Left forelimb (tissue), 1 donor: ENCODE measurements at places on chromosomes 11 and 22.
A peak's percentile ranks its signal among the peaks of the same experiment; 100 is the strongest.

DNA sequence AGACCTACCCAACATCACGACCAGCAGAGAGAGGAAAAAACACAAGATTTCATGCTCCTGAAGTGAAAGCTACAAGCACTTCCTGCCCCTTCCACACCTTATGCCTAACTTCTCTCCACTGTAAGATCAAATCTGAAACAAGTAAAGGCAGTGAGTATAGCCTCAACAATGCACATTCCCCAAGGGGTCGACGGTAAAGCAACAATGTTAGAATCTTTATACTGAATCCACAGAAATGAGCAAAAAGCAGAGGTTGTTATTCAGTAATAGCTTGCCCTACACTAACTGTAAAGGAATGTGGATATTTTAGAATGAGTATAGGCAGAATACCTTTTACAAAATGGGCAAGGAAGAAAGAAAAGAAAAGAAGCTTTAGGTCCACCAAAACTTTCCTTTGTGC lies 15.6 kb downstream of the ARFGAP3 start:
- DNase-seq, result no peak

DNA sequence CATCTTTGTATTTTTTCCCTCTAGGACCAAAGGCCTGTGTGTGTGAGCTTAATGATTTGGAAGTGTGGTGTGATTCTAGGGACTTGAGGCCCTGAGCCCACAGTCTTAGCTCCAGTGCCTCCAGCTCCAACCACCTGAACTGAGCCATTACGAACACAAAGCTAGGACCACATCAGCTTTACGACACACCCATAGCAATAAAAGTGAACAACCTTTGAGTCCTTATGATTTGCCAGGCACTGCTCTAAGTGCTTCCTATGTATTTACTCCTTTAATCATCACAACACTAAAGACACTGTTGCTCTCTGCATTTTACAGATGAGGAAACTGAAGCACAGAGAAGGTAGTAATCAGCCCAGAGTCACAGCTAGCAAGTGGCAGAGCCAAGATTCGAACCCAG lies 126.4 kb downstream of the EHF start:
- no peak for DNase-seq

- no peak for DNase-seq
Measured at GRCh38 chr11:104891135-104891534, 7.1 kb downstream of the CASP12 start.

DNA sequence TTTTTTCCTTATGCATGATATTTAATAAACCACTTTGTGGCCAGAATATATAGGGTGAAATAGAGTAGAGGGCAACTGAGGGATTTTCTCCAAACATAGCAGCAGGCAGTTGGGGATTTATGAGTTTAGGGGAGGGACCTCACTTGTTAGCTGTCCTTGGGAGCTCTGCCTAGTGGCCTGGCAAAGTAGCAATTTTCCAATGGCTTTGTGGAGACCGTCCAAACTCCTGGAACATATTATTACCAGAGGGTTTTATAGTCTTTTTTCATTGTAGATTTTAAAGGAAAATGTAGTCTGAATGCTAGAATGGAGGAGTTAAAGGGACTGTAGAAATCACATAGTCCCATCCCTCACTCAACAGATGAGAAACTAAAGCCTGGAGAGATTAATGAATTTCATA lies 32.3 kb downstream of the AMOTL1 start:
- peak; percentile 89 for DNase-seq

DNA sequence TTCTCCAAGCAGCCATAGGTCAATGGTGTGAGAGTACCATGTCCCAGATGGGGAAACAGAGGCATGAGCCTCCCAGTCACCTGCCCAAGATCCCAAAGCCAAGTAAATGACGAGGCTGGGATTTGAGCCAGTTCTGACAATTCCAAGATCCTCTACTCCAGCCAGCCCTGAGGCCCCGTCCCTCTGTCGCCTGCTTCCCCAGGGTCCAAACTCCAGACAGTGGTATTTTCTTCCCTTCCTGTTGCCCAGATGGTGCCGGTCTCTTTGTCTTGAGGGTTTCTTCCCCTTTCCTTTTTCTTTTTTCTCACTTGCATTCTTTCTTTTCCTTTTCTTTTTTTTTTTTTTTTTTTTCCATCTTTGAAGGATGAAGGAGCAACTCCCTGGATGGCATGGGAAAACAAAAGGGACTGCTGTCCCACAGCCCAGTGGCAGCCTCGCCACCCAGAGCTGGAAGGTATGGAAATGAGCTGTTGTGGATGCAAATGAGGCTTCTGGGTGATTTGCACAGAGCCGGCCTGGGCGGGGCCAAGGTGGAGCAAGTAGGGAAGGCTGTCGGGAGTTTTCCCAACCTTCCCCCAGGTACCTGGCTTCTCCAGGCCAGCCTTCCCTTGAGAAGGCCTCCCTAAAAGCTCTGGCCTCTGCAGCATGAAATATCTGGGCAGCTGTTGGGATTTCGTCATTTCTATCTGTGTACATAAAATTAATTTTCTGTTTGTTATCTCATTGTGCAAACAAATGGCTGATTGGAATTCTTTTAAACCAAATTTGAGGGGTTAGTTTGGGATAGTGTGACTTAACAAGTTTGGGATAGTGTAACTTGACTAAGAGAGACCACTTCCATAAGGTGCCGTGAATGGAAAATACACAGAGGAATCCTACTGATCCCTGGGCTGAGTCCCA lies 146.8 kb downstream of the MN1 start:
- DNase-seq, result no peak

DNA sequence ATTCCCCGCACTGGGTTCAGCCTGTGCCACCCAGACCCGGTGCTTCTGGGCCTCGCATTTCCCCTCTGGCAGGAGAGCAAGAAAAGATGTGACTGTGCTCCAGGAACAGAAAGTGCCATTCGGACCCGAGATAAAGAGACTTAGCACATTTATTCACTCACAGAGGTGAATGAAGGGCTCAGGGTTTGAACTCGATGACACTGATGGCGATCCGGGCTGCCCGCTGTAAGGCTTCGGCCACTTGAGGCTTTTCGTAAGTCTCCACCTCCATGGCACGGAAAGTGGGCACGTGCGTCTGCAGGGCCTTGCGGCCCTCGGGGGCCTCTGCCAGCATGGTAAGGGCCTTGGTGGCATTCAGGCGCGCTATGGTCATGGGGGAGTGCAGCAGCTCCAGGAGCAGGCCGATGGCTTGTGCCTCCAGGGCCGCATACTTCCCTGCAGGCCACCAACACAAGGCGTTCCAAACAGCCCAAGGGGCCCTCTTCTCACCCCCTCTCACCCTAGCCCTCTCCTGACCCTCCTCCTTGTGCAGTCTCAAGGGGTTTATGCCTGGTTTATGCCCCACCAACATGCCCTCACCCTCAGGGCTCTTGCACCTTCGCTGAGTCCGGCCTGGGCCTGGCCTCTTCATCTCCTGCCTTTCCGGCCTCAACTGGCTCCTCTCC lies 10.9 kb upstream of the GNAZ start:
- peak; percentile 48 for DNase-seq

GRCh38 chr22:42078469-42079318 lies 806 bp upstream of the SMDT1 start:
- no peak for DNase-seq

GRCh38 chr11:44729713-44730112 lies 3.0 kb downstream of the TSPAN18 start:
- DNase-seq, result no peak

- DNase-seq, result no peak
Measured at GRCh38 chr11:125132596-125132995, 21.2 kb upstream of the TMEM218 start.
